NCI-H1694 treated with DMSO at 0.1 percent for 48 hours (cell line): ENCODE measurements at places on chromosomes 7 and 10.
A peak's percentile ranks its signal among the peaks of the same experiment; 100 is the strongest.

GRCh38 chr7:21891291-21891690 lies 54.4 kb downstream of the CDCA7L start:
- no peak for DNase-seq

- no peak for DNase-seq
Observed at GRCh38 chr7:2278026-2278425, 36.0 kb downstream of the NUDT1 start.

- peak; percentile 13 for DNase-seq
Observed at GRCh38 chr7:47535035-47535703, 46.7 kb downstream of the TNS3 start.

- DNase-seq: no peak
Observed at GRCh38 chr7:150959739-150960734, 18.1 kb downstream of the KCNH2 start.

DNA sequence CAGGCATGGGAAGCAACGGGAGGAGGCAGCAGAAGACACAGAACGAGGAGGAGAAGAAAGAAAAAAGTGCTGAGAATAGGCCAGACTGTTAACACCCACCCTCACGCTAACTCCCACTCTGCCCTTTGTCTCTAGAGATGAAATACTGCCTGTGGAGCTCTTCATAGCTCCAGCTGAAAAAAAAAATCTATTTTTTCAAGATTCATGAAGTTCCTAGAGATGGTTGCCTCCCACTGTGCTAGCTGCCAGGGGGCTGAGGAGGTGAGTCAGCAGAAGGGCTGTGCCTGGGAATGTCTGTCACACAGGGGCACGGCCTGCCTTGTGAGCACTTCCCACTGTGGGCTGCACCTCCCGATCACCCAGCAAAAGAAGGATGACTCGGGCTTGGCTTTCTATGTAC lies 144.5 kb downstream of the RNF216 start:
- no peak for DNase-seq

- no peak for DNase-seq
Observed at GRCh38 chr10:77289790-77290189, 347.8 kb downstream of the KCNMA1 start.

GRCh38 chr10:34045571-34046190 lies 711.2 kb upstream of the NRP1 start:
- DNase-seq: no peak

GRCh38 chr7:597348-598178 lies 77.9 kb upstream of the PDGFA start:
- DNase-seq: no peak
